ENCODE measurements at places on chromosomes 1 and 21. TPM values are rescaled to one million over a fixed set of nuclear protein-coding genes. Genes with fewer than 3 reads are reported as not detected.

Gene PLEKHG5
- total RNA-seq: 34.3 TPM

Gene CIART
- total RNA-seq: 5.7 TPM

Gene S100A14
- 4.4 TPM for total RNA-seq

Gene LHX4
- 43.6 TPM for total RNA-seq

Gene SORT1
- 46.4 TPM for total RNA-seq

Gene CLCNKA
- total RNA-seq: 0.33 TPM

Data from camera-type eye (tissue), 1 donor.